Activated CD4-positive, alpha-beta memory T cell treated with anti-CD3 and anti-CD28 coated beads for 36 hours (primary cell): ENCODE measurements at places on chromosomes 3 and 15. TPM values are rescaled to one million over a fixed set of nuclear protein-coding genes. Genes with fewer than 3 reads are reported as not detected.

GRCh38 chr15:89068325-89068784 is 19.9 kb upstream of the ABHD2 start:
- DNase-seq = peak; percentile 78

DNA sequence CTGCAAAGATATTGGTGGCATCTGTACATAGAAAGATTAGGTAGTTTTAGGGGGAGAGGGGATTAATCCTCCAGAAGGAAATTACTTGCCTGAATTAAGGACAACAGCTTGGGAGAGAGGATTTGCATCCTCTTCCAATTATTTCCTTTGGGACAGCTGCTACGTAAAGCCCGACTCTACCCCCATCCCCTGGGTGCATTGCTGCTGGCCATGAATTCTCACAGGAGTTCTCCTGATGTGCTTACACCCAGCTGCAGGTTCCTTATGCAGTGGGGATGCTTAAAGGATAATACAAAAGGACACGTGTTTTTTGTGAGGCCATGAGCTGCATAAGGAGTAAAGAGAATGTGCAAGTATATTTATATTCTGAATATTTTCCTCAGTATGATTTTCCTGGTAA is 132.3 kb downstream of the VPS8 start:
- no peak for DNase-seq

The IMPG2 gene
- 0.10 TPM for total RNA-seq

The ADAMTS9 gene
- total RNA-seq = not detected

- DNase-seq = no peak
Observed at GRCh38 chr3:177569193-177569592, 371.9 kb upstream of the TBL1XR1 start.

DNA sequence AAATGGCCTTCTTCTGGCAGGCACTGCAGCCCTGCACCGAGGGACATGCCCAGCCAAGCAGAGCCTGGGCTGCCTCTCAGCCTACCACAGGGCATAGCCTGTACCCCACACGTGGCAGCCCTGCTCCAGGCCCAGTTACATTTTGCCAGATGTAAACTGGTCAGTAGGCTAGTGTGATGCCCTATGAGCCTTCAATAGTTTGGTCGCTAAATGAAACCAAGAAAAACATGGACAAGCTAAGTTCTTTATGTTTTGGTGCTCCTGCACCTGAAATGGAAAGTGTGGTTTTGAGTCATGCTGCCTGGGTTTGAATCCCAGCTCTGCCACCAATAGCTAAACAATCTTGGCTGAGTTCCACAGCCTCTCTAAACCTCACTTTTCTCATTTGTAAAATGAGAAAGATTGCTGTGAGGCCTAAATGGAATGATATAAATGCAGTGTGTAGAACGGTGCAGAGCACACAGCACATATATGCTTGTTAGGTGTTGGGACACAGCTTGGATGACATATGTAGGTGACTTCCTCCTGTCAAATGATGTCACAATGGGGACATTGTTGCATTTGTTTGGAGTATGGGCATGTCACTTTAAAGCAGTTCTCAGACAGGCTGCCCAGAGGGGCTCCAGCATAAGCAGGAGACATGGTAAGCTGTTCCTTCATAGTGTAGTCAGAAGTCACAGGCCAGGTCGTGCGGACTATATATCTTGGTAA is 57.4 kb downstream of the ZBTB38 start:
- DNase-seq = peak; percentile 41

- DNase-seq = peak; percentile 94
Observed at GRCh38 chr3:53072653-53073552, 27.0 kb upstream of the SFMBT1 start.

GRCh38 chr3:60036803-60037202 is 987.0 kb upstream of the CFAP20DC start:
- DNase-seq = no peak

DNA sequence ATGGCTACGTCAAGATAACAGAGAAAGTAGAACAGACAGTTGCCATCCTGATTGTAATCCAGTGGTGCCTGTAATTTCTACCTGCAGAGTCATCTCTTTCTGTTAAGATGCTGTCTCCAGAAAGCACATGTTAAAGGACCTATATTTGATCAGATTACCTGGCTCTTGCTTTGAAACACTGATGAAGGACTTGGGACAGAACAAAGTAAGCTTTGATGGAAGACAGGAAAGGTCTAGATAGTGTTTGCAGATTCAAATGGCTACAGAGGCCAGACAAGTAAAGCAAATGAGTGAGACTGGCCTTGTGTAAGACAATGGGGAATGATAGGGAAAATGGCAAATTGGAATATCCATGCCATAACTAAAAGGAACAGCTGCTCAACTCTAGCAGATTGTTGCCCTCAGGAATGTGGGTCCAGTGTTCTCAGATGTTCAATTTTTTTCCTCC is 1.8 kb upstream of the GSK3B start:
- DNase-seq = no peak

The NPAP1 gene
- total RNA-seq = not detected

DNA sequence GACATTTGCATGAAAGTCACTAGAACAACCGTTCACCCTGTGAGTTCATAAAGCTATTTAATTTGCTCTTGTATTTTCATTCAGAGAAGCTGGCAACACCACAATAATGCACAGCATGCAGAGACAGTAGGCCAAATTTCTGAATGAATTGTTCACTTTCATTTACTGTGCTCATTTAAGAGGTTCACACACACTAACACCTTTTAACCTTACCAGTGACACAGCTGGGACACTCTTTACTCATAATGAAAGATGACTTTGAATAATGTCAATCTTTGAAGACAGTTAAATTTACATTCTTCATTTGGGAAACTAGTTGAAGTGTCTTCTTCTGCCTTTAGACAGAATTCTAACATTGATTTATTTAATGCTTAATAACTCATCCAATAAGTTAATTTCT is 95.7 kb downstream of the ROBO1 start:
- DNase-seq = no peak

The TRH gene
- not detected for total RNA-seq

- no peak for DNase-seq
Observed at GRCh38 chr15:74642348-74642733, 26.7 kb downstream of the CLK3 start.

GRCh38 chr3:127732879-127733350 is 60.2 kb downstream of the ABTB1 start:
- DNase-seq = no peak

- DNase-seq = no peak
Observed at GRCh38 chr3:151315846-151316245, 774 bp downstream of the GPR87 start.

GRCh38 chr3:69558912-69559311 is 173.0 kb upstream of the FRMD4B start:
- no peak for DNase-seq

GRCh38 chr3:11944052-11944673 is 60.0 kb upstream of the SYN2 start:
- no peak for DNase-seq

- no peak for DNase-seq
Observed at GRCh38 chr15:60413231-60413824, 15.5 kb upstream of the ANXA2 start.

DNA sequence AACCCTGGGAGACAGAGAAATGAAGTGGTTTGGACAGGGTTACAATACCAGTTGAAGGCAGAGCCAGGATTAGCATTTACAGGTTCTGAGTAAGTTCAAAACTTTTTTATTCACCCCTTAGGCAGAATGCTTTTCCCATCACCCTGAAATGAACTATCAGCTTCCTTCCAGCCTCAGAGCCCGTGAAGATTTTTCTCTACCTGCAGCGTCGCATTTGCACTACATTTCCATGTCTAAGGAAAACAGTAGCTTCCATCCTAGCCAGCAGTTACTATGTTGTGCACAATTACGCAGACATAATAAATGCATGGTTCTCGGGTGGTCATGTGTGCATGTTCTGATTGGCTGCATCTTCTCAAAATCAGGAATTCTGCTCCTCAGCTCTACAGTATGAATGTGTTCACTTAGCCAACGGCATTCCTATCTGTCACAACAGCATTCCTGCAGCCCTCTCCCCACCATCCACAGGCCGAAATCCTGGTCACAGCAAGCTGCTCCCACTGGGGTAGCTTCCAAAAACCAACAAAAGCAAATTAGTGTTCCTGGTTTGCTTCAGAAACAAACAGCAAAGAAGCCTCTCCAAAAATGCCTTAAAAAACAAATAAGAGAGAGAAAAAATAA is 510.8 kb upstream of the SEMA6D start:
- DNase-seq = no peak

- DNase-seq = no peak
Observed at GRCh38 chr3:1446531-1446930, 353.7 kb downstream of the CNTN6 start.

The NIT2 gene
- 65.7 TPM for total RNA-seq

The PARP15 gene
- total RNA-seq = 9.1 TPM

The CDHR4 gene
- 0.22 TPM for total RNA-seq

DNA sequence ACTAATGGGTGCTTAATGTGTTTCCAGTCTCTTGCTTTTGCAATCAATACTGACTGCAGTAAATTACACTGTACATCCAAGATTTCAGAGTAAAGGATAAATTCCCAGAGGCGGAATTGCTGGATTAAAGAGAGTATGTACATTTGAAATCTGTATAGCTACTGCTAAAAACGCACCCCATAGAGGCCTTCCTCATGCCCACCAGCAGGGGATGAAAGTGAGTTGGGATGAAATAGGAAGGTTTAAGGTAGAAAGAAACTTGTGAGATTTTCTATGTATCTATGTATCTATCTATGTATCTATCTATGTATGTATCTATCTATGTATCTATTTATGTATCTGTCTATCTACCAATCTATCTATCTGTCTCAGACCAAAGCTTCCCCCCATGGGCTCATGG is 28.4 kb downstream of the TMEM44 start:
- no peak for DNase-seq

The SI gene
- total RNA-seq = not detected

DNA sequence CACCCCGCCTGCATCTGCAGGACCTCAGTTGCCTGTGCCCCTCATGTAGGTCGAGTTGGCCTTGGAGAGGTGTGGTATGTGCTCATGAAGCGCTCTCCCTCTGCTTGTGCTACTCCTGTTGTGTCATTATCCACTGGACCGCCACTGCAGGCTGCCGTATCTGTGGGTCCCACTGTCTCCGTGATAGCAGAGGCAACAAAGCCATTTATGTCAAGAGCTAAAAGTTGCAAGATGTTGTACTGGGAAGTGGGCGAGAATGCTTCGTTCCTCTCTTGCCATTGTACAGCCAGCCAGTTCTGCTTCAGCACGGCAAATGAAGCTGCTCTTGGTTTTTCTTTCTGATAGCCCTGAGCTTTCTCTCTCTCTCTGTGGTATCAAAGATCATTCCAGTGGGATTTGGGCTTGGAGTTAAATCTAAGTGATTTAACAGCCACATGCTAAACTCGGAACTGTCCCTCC is 89.0 kb downstream of the TMEM212 start:
- no peak for DNase-seq

DNA sequence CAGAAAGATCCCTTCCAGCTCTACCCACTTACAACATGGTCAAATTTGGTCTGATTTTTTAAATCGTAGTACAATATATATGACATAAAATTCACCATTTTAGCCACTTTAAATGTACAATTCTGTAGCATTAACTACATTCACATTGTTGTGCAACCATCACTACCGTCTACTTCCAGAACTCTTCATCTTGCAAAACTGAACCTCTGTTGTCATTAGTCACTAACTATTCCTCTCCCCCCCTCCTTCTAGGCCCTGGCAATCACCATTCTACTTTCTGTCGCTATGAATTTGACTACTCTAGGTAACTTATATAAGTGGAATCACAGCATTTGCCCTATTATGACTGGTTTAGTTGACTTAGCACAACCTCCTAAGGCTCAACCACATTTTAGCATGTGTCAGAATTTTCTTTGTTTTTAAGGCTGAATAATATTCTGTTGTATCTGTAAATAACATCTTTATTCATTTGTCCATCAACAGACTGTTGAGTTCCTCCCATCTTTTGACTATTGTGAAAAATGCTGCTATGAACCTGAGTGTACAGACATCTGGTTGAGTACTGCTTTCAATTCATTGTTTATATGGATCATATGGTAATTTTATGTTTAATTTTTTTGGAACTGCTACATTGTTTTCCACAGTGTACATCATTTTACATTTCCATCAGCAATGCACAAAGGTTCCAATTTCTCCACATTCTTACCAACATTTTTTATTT is 35.5 kb upstream of the CCR2 start:
- no peak for DNase-seq

DNA sequence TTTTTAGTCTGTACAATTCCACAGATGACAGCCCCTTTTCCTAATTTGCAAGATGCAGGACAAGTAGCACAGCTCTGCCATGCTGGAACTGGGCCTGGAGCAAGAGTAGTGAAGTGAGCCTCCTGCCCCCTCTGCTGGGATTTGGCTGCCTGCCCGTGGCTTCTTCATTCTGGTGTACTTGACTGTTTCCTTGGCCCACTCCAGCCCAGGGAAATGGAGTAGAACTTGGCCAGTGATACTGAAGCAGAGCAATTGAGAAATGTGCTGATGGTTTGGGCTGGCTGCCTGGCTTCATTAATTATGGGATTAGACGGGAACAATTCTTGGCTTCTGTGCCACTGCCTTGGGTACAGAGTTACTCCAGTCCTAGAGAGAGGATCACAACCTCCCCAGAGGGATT is 2.8 kb downstream of the GPD1L start:
- DNase-seq = no peak

The ITIH1 gene
- total RNA-seq = not detected

DNA sequence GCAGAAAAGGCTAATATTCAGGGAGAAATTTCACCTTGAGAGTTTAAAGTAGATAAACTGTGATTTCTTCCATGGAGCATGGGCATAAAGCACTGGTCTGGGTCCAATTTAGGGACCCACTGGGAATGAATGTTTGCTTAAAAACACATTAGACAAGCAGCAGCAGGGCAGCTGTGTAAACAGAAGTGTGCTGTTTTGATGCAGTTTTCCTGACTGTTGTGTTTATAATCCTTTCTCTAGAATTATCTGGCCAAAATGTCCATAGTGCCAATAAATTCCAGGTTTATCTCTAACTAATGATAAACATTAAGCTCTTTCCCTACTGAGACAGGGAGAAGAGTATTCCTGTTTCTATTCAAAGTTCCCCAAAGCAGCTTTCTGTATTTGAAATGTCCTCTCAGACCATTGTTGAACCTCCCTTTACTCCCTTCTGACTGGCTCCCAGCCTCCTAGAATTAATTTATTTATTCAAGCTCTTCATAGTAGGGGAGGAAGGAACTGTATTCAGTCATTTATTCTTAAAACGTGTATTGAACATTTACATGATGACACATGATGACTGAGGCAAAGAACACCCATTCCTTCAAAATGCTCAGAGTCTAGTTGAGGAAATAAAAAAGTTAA is 7.0 kb upstream of the TM4SF18 start:
- DNase-seq = no peak

DNA sequence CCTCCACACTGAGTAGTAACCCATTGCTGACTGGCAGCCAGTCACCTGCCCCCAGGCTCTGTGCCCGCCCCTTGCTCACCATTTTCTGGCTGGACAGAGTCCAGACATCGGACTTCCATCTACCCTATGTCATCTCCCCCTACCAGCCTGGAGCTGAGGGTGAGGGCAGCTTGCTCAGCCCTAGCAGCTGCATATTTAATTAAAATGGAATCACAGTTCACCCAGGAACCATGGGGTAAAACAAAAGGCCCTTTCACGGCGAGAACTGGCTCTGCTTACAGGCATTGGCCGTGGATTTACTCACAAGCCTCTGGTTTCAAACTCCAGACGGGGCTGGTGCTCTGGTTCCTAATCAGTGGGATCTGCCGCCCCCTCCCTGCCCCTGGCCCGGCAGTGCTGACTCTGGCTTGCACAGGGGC is 94.9 kb upstream of the ATP2B2 start:
- no peak for DNase-seq

- no peak for DNase-seq
Observed at GRCh38 chr15:71250936-71251583, 135.8 kb downstream of the THSD4 start.
